Esophagus muscularis mucosa (tissue), 4 donors: ENCODE measurements at places on chromosomes 1 and 21.

DNA sequence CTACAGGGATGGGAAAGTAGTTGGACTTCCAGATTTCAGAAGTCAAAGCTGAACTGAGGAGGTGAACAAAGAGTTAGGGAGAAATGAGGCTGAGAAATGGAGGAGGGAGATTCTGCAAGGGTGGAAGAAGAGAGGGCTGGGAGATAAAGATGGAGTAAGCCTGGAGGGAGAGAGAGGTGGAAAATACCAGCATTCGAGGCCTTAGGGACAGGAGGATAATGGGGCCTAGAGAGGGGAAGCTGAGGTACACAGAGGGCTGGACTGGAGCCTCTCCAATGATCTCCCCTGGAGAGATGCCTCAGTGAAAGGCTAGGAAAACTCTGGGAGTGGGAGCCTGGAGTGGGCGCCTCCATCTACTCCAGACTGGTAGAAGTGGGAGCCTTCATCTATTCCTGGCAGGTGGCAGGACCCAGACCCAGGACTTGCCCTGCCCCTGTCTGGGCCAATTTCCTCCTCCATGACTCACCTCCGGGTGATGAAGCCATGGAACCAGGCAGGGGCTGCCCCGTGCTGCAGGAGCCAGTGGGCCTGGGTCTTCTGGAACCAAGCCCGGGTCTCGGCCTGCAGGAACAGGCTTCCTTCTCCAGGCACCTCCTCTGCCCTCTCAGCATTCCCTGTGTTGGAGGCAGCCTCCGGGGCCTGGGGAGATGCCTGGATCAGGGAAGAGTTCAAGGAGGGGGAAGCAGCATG is 1.9 kb downstream of the SH2D2A start:
- no peak for DNase-seq

DNA sequence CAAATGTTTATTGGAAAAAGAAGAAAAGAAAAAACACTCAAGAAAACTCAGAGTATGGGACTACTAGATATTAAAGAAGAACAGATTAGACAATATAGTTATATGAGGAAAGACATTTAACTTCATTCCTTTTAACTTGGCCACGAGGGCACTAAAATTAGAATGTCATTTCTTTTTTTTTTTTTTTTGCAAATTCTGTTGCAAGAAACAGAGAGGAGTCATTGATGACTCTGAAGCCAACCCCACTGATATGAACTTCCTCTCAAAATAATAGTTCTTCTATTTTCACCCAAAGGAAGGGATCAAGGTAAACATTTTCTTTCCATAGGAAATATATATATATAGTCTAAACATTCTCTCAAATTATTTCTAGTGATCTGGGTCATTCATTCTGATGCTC is 24.6 kb upstream of the PEX19 start:
- DNase-seq: no peak

DNA sequence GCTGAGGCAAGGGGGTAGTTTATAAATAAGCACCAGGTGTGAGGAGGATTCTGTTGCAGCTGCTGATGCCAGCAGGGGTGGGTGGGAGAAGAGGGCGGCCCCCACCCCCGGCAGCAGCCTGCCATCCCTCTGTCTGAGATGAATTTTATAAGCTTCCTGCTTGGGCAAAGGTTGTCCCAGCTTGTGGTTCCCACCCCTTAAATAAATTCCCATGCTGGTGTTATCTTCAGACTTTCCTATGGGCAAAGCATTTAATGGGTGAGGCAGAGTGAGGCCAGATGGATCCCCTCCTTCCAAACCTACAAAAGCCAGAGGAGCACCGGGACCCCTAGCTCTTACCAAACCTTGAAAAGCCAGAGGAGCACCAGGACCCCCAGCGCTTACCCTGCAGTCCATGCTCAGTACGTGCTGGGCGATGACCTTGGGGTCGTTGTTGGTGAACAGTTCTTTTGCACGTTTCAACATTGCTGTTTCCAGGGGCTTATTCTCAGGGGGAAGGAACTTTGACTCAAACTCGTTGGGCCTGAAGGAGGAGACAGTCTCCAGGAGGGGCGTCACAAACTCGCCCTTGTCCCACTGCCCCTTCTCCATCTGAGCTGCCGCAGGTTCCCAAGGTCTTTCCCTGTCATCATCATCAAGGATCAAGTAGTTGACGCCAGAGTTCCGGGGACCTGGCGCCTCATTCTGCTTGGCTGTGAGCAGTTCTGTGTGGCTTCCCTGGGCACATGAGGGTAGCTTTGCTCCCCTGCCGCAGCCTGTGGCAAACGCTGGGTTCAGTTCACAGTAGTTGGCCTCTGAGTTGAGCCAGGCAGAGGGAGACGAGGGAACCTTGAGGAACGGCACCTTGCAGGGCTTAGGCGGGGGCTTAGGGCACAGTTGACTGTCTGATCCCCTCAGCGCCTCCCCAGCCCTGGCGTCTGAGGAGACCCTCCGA is 99.5 kb downstream of the BCAR3 start:
- DNase-seq: no peak

GRCh38 chr1:114594046-114594445 is 12.6 kb upstream of the BCAS2 start:
- no peak for DNase-seq

DNA sequence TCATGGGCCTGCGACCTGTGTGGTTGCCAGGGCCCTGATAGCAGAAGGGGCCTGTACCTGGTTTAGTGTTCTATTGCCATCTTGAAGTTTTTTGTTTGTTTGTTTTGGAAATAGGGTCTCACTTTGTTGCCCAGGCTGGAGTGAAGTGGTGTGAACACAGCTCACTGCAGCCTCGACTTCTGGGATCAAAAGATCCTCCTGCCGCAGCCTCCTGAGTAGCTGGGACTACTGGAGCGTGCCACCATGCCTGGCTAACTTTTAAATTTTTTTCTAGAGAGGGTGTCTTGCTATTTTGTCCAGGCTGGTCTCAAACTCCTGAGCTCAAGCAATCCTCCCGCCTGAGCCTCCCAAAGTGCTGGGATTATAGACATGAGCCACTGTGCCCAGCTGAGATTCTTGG is 72.9 kb downstream of the UBE2T start:
- DNase-seq: no peak

DNA sequence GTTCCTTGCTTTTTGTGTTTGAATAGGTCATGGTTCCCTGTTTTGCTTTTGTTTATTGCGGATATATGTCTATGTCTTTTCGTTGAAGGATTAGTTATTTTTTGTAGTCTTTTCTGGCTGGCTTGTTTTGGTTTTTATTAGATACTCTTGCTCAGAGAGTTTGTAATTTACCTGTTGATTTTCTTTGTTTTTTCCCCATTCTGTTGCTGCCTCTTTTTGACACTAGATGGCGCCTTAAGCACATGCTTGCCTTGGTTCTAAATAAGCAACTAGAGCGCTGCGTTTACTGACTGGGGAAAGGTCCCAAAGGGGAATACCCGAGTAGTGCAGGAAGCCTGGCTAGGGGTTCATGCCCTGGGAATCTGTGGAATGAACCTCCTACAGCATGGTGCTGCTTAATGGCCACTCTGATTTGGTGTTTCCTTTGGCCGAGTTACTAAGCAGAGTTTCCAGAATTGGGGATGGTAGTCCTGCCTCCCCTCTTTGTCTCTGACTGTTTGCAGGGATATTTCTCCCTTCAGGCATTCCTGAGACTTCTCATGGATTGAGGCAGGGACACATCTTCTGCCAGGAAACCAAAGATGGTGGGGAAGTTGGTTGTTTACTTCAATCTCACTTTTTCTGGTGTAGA is 143.2 kb downstream of the PTPRU start:
- DNase-seq: no peak

DNA sequence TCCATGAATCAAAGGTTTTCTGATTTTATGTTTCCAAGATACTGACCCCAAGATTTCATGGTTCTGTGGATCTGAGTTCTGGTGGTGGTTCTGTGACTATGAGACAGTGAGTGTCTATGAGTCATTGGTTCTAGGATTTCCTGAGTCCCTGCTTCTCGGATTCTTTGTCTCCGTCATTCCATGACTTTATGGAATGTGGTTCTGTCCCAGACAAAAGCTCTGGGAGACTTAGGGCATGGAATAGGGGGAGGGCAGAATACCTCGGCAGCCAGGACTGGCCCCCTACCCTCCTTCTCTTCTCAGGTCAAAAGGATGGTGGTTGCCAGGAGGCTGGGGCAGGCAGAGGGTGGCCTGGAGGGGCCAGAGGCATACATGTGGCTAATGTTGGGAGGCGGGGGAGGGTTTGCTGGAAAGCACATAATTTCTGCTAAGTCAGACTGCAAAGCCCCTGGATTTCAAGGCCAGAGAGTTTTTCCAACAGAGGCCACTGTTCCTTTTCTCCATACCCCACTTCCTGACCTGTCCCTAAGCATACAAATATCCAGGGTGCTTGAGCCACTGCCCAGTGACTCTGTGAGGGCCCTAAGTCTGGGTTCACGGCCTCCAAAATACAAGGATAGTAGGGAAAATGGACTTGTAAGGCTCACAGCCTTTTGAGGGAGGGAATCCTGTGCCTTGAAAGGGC is 17.2 kb downstream of the CDCP2 start:
- no peak for DNase-seq

- no peak for DNase-seq
Measured at GRCh38 chr1:163361123-163361934, 39.6 kb downstream of the NUF2 start.

DNA sequence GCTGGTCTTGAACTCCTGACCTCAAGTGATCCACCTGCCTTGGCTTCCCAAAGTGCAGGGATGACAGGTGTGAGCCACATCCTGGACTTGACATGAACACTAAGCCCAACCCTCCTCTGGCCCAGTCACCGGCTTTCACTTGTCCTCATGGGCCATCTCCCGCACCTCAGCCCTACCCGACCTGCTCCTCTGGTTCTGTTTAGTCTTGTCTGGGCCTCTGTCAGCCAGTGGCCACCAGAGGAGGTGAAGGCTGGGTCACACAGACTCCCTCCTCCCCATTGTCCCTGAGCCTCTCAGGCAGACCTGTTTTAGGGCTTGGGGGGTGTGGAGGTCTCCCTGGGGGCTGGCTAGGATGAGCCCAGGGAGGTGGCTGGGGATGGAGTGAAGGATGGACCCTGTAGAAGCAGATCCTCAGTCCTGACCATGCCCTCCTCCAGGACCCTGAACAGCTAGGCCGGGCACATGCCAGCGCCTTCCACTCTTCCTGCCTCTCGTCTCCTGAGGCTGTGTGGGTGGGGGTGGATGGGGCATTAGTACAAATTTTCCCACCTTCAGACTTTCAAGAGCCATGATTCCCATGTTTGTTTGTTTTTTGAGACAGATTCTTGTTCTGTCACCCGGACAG is 26.1 kb upstream of the UMODL1 start:
- no peak for DNase-seq

DNA sequence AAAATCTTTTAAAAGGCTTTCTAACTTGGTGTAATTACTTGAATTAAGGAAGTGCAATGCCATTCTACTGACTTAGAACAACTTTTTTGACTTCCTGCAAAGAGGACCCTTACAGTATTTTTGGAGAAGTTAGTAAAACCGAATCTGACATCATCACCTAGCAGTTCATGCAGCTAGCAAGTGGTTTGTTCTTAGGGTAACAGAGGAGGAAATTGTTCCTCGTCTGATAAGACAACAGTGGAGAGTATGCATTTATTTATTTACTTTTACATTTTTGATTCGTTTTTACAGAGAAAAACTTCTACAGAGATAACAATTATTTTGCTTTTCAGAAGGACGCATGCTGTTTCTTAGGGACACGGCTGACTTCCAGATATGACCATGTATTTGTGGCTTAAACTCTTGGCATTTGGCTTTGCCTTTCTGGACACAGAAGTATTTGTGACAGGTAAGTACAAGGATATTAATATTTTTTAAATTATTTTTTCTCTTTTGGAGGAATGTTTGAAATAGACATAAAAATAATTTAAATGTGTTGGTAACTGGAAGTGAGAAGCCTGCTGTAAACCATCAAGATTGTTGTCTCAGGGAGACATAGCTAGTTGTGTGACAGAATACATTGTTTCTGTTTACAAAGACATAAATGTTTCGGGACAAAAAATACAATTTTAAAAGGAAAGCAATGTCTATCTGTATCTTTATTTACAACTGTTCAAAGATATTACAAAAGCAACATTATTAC is at the start of gene PTPRC:
TSS of gene PTPRC (plus strand) at position 147 of the 742 bp plus-strand sequence. CDS start at position 376, 229 bp downstream.
- DNase-seq: no peak

- DNase-seq: no peak
Measured at GRCh38 chr21:41742073-41742875, 24.6 kb downstream of the RIPK4 start.

DNA sequence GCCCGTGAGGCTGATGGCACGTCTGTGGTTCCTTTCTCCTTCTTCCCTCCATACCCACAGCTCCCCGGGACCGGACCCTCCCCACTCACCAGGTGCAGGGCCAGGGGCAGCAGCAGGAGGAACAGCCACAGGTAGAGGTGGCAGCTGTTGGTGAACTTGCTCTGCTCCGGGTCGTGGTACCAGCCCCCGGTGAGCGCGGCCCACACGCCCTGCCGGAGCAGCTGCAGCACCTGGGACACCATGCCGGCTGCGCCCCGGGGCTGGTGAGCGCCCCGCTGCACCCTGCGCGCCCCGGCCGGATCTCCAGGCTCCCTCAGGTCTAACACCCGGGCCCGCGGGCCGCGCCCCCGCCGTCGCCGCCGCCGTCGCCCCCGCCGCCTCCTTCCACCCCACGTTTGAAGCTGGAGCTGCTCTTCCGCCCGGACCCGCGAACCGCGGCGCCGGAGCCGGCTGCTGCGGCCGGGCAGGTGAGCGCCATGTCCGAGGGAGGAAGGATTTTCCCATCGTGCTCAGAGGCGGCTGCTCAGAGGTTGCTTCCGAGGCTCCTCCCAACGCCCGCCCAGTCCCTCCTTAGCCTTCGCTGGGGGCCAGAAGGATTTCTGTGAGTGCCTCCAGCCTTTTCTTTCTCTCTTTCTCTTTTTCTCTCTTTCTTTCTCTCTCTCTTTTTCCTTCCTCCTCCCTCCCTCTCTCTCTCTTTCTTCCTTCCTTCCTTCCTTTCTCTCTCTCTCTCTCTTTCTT is at the start of gene PCNX2:
TSS of gene PCNX2 (minus strand) at position 489 of the 738 bp plus-strand sequence. CDS start at position 242, 247 bp downstream.
- DNase-seq: no peak

- DNase-seq: no peak
Measured at GRCh38 chr1:63203641-63204040, 118.7 kb upstream of the FOXD3 start.

DNA sequence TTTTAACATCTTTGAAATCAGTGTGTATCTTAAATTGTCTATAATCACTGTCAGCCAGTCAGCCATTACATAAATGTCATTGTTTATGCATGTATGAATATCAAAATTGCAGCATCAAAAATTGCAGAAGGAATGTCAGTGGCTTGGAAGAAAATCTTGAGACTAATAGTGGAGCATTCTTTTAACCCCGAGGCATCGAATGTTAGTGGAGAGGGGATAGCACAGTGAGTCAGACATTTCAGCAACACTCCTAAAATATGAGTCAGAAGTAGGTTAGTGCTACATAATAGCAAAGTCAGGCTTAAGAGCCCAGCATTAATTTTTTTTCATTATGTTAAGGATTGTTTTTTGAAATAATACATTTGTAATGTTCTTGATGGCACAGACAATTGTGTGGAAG is 45.5 kb downstream of the SNRPE start:
- DNase-seq: no peak
